ENCODE measurements at places on chromosomes 3 and 15.

- no peak overlapping the region for H3K4me3 ChIP-seq
- H3K36me3 ChIP-seq = no peaks in the 10 kb centered on the region
- H3K4me1 ChIP-seq = peaks cover 10% of the 10 kb centered on the region
- DNase-seq = no peak
Measured at GRCh38 chr3:27219127-27219845, 149.9 kb downstream of the NEK10 start.

GRCh38 chr15:90351479-90352106 is 491 bp upstream of the ZNF774 start:
- no peak for DNase-seq
- H3K4me1 ChIP-seq = peaks cover 9% of the 10 kb centered on the region
- no peaks in the 10 kb centered on the region for H3K36me3 ChIP-seq
- H3K27ac ChIP-seq = peak overlapping the region; percentile 95

GRCh38 chr3:70097084-70097483 is 97.6 kb downstream of the SAMMSON start:
- no peak overlapping the region for H3K4me3 ChIP-seq
- H3K27me3 ChIP-seq = no peaks in the 10 kb centered on the region
- H3K27ac ChIP-seq = no peak overlapping the region
- no peaks in the 10 kb centered on the region for H3K4me1 ChIP-seq

GRCh38 chr15:65887565-65887964 is 18.3 kb downstream of the RAB11A start:
- H3K4me3 ChIP-seq = no peak overlapping the region
- DNase-seq = no peak
- no peaks in the 10 kb centered on the region for H3K4me1 ChIP-seq
- H3K27ac ChIP-seq = no peak overlapping the region

GRCh38 chr15:33453761-33454160 is 143.0 kb downstream of the RYR3 start:
- no peak overlapping the region for H3K4me3 ChIP-seq
- H3K27ac ChIP-seq = no peak overlapping the region
- H3K36me3 ChIP-seq = no peaks in the 10 kb centered on the region
- H3K4me1 ChIP-seq = peaks cover 5% of the 10 kb centered on the region

- no peak for DNase-seq
- no peaks in the 10 kb centered on the region for H3K36me3 ChIP-seq
- no peaks in the 10 kb centered on the region for H3K4me1 ChIP-seq
Measured at GRCh38 chr3:71269906-71270305, 313.6 kb downstream of the FOXP1 start.

DNA sequence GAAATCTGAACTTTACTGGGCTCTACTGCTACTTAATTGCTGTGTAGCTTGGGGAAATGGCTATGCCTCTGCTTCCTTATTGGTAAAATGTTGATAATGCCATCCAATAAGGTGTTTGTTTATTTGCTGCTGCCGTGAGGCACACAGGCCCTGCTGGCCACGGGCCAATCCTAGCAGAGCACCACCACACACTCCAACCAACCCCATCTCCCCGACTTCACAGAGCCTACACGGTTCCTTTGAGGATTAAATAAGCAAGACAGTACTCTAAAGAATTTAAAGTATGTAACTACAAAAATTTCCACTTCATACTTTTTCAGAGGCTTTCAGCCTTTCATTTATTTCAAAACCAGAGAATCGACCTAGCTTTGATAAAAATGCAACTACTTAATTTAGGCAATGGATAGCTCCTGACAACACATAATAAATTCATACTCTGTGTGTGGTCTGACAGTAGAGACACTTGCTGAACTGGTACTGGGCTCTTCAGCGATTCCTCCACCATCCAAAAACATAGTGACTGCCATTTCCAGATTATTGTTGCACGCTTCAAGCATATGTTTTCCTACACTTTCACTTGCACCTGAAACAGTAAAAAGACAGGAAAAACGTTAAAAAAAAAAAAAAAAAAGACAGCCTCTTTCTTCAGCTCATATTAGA is 25.3 kb downstream of the UBXN7 start:
- H3K36me3 ChIP-seq = no peaks in the 10 kb centered on the region
- no peak overlapping the region for H3K4me3 ChIP-seq
- H3K27me3 ChIP-seq = no peaks in the 10 kb centered on the region
- DNase-seq = no peak
- no peak overlapping the region for H3K27ac ChIP-seq

- H3K4me3 ChIP-seq = no peak overlapping the region
- no peak for DNase-seq
- H3K36me3 ChIP-seq = no peaks in the 10 kb centered on the region
- H3K27ac ChIP-seq = no peak overlapping the region
Measured at GRCh38 chr3:97705764-97706163, 58.8 kb upstream of the ARL6 start.

DNA sequence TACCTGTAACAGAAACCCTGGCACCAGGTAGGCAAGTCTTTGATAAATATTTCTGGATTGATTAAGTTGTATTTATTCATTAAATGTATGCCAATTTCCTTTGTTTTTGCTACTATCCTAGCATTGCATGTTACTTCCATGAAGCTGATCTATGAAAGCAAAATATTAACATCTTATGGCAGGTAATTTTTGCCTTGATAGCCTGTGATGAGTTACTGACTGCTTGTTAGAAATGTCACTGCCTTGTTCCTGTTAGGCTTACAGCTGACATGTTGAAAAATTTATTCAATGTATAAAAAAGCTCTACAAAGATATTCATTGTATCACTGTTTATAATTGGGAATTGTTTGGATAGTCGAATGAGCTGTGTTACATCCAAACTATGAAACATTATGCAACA is 830.1 kb downstream of the TUSC7 start:
- no peaks in the 10 kb centered on the region for H3K27me3 ChIP-seq
- no peak for DNase-seq
- no peak overlapping the region for H3K27ac ChIP-seq
- H3K4me3 ChIP-seq = no peak overlapping the region

DNA sequence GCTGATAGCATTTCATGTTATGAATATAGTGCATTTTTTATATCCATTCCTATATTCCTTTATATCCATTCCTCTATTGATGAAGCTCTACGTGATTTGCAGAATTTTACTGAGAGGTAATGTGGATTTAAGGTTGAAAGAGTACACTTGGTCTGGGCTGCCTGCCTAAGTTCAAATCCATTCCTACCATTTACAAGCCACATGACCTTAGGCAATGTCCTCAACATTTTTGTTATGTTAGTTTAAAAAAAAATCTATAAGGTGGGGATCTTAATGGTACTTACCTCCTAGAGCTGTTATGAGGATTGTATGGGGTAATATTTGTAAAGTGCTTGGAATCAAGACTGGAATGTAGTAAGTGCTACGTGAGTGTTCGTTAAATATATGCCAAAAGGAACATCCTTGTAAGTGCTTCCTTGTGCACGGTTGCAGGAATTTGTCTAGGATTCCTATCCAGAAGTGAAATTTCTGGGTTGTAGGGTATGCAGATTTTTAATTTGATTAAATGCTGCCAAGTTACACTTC is 11.2 kb upstream of the VEPH1 start:
- no peak overlapping the region for H3K4me3 ChIP-seq
- no peak for DNase-seq
- no peaks in the 10 kb centered on the region for H3K4me1 ChIP-seq
- H3K36me3 ChIP-seq = no peaks in the 10 kb centered on the region
- H3K27me3 ChIP-seq = no peaks in the 10 kb centered on the region
- H3K27ac ChIP-seq = no peak overlapping the region

DNA sequence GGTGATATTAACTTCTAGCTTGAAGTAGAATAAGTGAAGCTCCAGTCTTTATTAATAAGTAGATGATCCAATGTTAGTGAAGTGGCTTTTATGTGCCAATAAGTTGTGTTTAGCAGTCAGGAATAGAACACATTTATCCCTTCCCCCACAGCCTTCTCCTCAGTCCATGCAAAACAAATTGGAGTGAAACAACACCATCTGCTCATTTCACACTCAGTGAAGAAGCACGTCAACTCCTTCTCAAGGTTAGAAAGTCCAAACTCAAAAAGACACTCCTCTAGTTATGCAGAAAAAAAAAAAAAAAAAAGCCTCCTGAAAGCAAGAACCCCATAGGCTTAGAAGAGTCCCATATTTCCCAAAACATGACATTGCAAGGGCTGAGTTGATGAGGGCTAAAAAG is 18.0 kb upstream of the NEO1 start:
- DNase-seq = no peak
- H3K27ac ChIP-seq = no peak overlapping the region
- no peaks in the 10 kb centered on the region for H3K4me1 ChIP-seq

- H3K4me1 ChIP-seq = peaks cover 10% of the 10 kb centered on the region
- no peaks in the 10 kb centered on the region for H3K27me3 ChIP-seq
- H3K27ac ChIP-seq = no peak overlapping the region
- no peak for DNase-seq
Measured at GRCh38 chr3:61783993-61784718, 222.8 kb downstream of the PTPRG start.

DNA sequence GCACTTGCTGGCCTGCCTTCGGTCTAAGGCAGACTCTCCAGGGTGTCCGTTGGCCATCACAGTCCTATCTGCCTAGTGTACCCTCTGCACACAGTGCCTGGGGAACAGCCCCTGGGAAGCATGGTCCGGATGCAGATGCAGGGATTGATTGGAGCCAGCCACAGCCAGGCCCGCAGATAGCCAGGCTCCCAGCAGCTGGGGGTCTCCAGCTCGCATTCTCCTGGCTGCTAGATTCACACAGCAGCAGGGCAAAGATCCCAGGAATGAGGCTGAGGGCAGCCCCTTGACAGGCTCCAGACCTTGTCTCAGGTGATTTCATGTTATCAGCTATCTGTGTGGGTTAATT is 41.4 kb downstream of the IRAK2 start:
- no peaks in the 10 kb centered on the region for H3K36me3 ChIP-seq
- H3K4me3 ChIP-seq = no peak overlapping the region
- peak overlapping the region; percentile 93 for H3K27ac ChIP-seq
- no peak for DNase-seq
- no peaks in the 10 kb centered on the region for H3K27me3 ChIP-seq
- peaks cover 43% of the 10 kb centered on the region for H3K4me1 ChIP-seq

DNA sequence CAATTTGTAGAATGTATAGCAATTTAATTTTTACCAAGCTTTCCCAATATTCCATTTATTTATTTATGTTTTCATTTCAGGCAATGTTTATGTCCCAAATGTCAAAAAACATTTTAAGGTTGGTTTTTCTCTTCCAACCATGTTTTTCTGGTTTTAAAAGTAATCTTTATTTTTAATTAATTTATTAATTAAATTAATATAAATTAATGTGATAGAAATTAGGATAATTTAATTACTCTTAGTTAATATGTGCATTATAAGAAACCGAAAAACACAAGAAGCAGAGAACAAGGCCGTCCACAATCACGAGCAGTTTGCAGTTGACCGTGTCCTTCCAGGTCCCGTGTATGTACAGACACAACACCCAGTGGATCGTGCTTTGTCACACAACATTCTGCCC is 34.2 kb downstream of the FBXO45 start:
- H3K4me1 ChIP-seq = no peaks in the 10 kb centered on the region
- DNase-seq = no peak
- no peak overlapping the region for H3K4me3 ChIP-seq
- H3K27me3 ChIP-seq = no peaks in the 10 kb centered on the region
- H3K27ac ChIP-seq = no peak overlapping the region

- peaks cover 52% of the 10 kb centered on the region for H3K4me1 ChIP-seq
- no peak for DNase-seq
Measured at GRCh38 chr3:188559072-188559429, 405.1 kb downstream of the LPP start.

DNA sequence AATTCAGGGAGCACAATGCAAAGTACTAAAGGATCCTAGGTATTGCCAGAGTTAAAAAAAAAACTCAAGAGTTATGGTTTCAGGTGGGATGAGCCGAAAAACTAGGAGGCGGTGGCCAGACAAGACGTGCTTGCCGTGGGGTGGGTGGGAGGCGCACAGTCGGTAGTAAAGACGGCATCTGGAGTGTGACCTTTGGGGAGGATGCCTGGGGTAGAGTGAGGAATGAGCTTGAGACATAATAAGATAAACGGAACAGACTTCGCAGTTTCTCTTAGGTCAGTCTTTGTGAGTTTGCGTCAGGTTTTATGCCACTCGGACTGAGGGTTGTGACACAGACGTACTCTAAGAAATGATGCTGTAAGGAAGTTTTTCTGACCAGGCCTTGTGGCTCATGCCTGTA is 139.6 kb downstream of the LRRK1 start:
- no peak for DNase-seq
- H3K4me3 ChIP-seq = no peak overlapping the region
- H3K4me1 ChIP-seq = no peaks in the 10 kb centered on the region
- H3K36me3 ChIP-seq = no peaks in the 10 kb centered on the region
- H3K27me3 ChIP-seq = no peaks in the 10 kb centered on the region
- H3K27ac ChIP-seq = no peak overlapping the region

GRCh38 chr3:46272028-46272451 is 29.8 kb downstream of the CCR3 start:
- no peaks in the 10 kb centered on the region for H3K4me1 ChIP-seq
- no peaks in the 10 kb centered on the region for H3K36me3 ChIP-seq
- H3K4me3 ChIP-seq = no peak overlapping the region
- DNase-seq = no peak
- H3K27me3 ChIP-seq = no peaks in the 10 kb centered on the region
- H3K27ac ChIP-seq = no peak overlapping the region

GRCh38 chr15:94587113-94587512 is 355.8 kb downstream of the MCTP2 start:
- H3K27ac ChIP-seq = no peak overlapping the region
- no peaks in the 10 kb centered on the region for H3K27me3 ChIP-seq
- H3K4me1 ChIP-seq = no peaks in the 10 kb centered on the region
- no peaks in the 10 kb centered on the region for H3K36me3 ChIP-seq

GRCh38 chr15:64017082-64017588 is 29.1 kb downstream of the DAPK2 start:
- H3K4me3 ChIP-seq = no peak overlapping the region
- no peak for DNase-seq
- peak overlapping the region; percentile 93 for H3K27ac ChIP-seq

- DNase-seq = no peak
- H3K4me1 ChIP-seq = no peaks in the 10 kb centered on the region
- H3K27me3 ChIP-seq = no peaks in the 10 kb centered on the region
- H3K27ac ChIP-seq = no peak overlapping the region
- no peak overlapping the region for H3K4me3 ChIP-seq
Measured at GRCh38 chr3:35524856-35525255, 114.5 kb upstream of the ARPP21 start.

DNA sequence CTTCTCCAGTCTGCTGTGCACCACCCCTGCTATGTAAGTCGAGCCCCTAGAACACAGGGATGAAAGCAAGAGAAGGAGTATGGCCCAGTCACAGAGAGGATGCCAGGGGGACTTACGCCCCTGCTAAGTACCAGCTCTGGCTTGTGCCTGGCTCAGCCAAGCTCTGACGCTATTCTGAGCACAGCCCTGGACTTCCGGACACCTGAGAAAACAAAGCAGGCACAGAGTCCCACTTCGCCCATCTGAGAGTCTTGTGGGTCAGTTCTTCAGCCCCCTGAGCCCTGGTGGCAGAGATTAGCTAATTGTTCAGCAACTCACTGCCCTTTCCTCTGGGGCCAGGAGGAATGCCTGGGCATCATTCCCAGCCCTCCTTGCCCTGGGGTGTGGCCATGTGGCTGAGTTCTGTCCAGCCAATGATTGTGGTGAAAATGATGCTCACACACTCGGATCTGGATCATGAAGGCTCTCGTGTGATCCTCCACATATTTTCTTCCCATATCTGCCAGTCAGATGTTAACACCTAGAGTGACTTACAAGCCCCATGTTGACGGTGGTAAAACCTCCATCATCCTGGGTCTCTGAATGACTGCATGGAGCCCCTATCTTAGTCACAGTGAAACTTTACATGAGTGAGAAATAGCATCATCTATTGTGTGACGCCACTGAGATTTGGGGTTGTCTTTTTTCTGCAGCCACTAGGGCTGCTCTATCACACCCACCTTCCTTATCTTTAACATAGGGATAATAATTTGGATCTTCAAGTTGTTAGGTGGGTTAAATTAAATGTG is 105.7 kb downstream of the TPRA1 start:
- H3K4me1 ChIP-seq = no peaks in the 10 kb centered on the region
- no peak for DNase-seq
- no peaks in the 10 kb centered on the region for H3K36me3 ChIP-seq
- H3K27me3 ChIP-seq = no peaks in the 10 kb centered on the region
